ENCODE measurements at places on chromosomes 12 and 14. TPM values are rescaled to one million over a fixed set of nuclear protein-coding genes. Genes with fewer than 3 reads are reported as not detected.

GRCh38 chr14:22341049-22341448 is 248.0 kb downstream of the DAD1 start:
- H3K36me3 ChIP-seq: no peaks in the 10 kb centered on the region
- H3K4me1 ChIP-seq: no peaks in the 10 kb centered on the region
- DNase-seq: no peak
- H3K27ac ChIP-seq: no peak overlapping the region
- H3K27me3 ChIP-seq: no peaks in the 10 kb centered on the region
- H3K4me3 ChIP-seq: no peak overlapping the region

The LMNTD1 gene
- total RNA-seq: 2.6 TPM

GRCh38 chr12:132560614-132561426 is 49.6 kb downstream of the LRCOL1 start:
- peak; percentile 68 for DNase-seq
- H3K4me3 ChIP-seq: peak overlapping the region; percentile 67
- peaks cover 2% of the 10 kb centered on the region for H3K36me3 ChIP-seq
- peaks cover 27% of the 10 kb centered on the region for H3K4me1 ChIP-seq
- H3K27ac ChIP-seq: no peak overlapping the region

- H3K36me3 ChIP-seq: no peaks in the 10 kb centered on the region
- DNase-seq: no peak
- H3K4me3 ChIP-seq: no peak overlapping the region
- H3K4me1 ChIP-seq: no peaks in the 10 kb centered on the region
- H3K27me3 ChIP-seq: no peaks in the 10 kb centered on the region
- no peak overlapping the region for H3K27ac ChIP-seq
Observed at GRCh38 chr12:10406725-10407124, 2.8 kb downstream of the KLRC4 start.

- H3K4me3 ChIP-seq: no peak overlapping the region
- no peaks in the 10 kb centered on the region for H3K36me3 ChIP-seq
- no peaks in the 10 kb centered on the region for H3K27me3 ChIP-seq
- H3K27ac ChIP-seq: no peak overlapping the region
- H3K4me1 ChIP-seq: no peaks in the 10 kb centered on the region
Observed at GRCh38 chr14:87676814-87677437, 316.1 kb downstream of the GALC start.

DNA sequence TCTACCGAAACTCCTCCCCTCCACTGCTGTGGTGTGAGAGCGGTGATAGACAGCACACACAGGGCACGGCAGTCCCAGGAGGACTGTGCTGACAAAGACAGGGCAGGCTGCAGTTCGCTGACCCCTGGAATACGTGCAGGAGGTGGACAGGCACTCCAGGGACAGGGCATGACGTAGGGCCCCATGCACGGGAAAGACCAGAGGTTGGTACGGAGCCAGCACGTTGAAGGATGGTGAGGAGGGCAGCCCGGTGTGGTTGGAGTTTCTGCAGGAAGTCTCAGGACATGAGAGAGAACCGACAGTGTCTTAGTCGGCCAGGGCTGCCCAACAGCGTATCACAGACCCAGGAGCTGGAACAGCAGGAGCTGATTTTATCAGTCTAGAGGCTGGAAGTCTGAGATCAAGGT is 254.2 kb upstream of the FKBP4 start:
- H3K27ac ChIP-seq: no peak overlapping the region
- no peaks in the 10 kb centered on the region for H3K4me1 ChIP-seq
- DNase-seq: no peak
- no peaks in the 10 kb centered on the region for H3K27me3 ChIP-seq
- H3K36me3 ChIP-seq: no peaks in the 10 kb centered on the region

The RERG gene
- 9.0 TPM for total RNA-seq

The LRRK2 gene
- 426 TPM for total RNA-seq

DNA sequence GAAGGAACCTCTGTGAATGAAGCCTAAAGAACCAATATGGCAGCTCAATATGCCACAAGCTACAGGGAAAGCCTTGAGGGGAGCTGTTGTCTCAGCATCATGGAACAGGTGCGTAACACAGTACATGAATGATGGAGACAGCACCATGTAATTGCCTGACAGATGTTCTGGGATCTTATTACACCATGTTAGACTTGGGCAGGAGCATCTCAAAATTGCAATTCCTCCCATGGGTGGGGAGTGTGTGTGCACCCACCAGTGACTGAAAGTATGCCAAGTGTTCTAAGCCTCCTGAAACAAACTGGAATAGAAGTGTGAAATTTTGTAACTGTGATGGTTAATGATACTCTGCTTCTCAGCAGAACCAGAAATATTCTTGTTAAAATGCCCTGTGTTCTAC is 151.0 kb upstream of the SRRM4 start:
- H3K4me3 ChIP-seq: no peak overlapping the region
- no peak for DNase-seq
- H3K27me3 ChIP-seq: no peaks in the 10 kb centered on the region
- H3K4me1 ChIP-seq: no peaks in the 10 kb centered on the region
- no peak overlapping the region for H3K27ac ChIP-seq

The OR11H6 gene
- not detected for total RNA-seq

The ERGIC2 gene
- 71.5 TPM for total RNA-seq

GRCh38 chr12:50981319-50982239 is 29.2 kb downstream of the HIGD1C start:
- no peak overlapping the region for H3K27ac ChIP-seq
- no peak for DNase-seq
- peaks cover 19% of the 10 kb centered on the region for H3K4me1 ChIP-seq

The AP1G2 gene
- total RNA-seq: 146 TPM

DNA sequence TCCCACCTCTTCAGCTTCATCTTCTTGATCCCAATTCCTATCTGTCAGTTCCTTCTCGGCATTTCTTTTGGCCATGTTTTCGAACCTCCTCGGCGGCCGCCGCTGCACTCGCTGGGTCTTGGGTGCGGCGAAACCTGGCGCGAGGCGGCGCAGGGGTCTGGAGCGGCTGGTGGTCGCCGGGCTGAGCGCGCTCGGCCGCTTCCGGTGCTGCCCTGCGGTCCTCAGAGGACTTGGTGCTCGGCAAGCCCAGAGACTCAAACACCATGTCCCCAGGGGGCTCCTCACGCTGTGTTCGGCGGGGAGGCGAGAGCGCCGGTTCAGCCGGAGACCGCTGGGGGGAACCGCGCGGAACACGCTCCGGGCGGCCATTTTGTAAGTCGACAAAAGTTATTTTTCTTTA is 51.8 kb downstream of the PPP1R36 start:
- H3K4me3 ChIP-seq: no peak overlapping the region
- H3K27ac ChIP-seq: no peak overlapping the region
- peaks cover 7% of the 10 kb centered on the region for H3K27me3 ChIP-seq
- H3K4me1 ChIP-seq: no peaks in the 10 kb centered on the region
- H3K36me3 ChIP-seq: no peaks in the 10 kb centered on the region

The ADGRD1 gene
- 108 TPM for total RNA-seq

- no peaks in the 10 kb centered on the region for H3K36me3 ChIP-seq
- DNase-seq: no peak
- no peak overlapping the region for H3K4me3 ChIP-seq
- H3K4me1 ChIP-seq: peaks cover 12% of the 10 kb centered on the region
- H3K27ac ChIP-seq: no peak overlapping the region
Observed at GRCh38 chr12:116529048-116529447, 30.1 kb upstream of the MAP1LC3B2 start.

DNA sequence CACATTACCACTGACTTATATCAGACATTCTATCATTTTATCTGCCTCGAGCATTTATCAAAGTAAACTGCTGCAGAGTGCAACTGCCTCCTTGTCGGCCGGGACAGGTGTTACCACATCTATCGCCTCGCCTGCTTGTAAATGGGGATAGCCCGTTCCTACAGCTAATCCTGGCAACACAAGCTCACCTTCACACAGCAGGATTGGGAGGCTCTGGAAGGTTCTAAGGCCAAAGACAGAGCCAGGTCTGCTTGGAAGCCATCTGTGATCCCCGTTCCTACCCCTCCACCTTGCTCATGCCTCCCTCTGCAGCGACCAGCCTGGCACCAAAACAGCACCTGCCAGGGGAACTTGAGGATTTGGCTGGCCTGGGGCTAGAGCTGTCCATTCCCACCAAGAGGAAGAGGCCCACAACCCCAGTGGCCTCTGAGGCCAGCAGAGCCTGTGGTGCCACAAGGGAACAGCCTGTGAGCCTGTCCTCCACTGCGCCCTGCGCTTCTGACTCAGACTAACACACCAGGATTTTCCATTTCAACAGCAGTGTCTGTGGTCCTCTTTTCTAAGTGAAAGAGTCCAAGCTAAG is 114.8 kb upstream of the DIO3 start:
- no peak overlapping the region for H3K27ac ChIP-seq
- H3K27me3 ChIP-seq: peaks cover 6% of the 10 kb centered on the region

- no peaks in the 10 kb centered on the region for H3K27me3 ChIP-seq
- no peak overlapping the region for H3K27ac ChIP-seq
- H3K4me3 ChIP-seq: no peak overlapping the region
- H3K36me3 ChIP-seq: no peaks in the 10 kb centered on the region
Observed at GRCh38 chr14:65926504-65926903, 514.0 kb downstream of the FUT8 start.

DNA sequence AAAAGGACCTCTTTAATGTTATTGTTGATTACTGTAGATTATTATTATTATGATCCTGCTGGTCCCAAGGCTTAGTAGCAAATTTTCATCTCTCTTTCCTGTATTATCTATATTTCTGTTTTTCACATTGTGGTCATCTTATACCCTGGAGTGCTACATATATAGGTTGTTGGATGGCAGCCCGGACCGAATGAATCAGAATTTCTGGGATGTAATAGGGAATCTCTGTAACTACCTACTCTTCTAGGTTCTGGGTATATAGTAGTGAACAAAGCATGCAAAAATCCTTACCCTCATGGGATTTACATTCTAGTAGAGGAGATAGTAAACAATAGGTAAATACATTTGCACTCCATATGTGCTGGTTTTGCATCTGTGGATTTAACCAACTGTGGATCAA is 31.4 kb downstream of the NUBPL start:
- H3K4me3 ChIP-seq: no peak overlapping the region
- no peak for DNase-seq
- no peaks in the 10 kb centered on the region for H3K4me1 ChIP-seq
- no peak overlapping the region for H3K27ac ChIP-seq
- no peaks in the 10 kb centered on the region for H3K27me3 ChIP-seq

DNA sequence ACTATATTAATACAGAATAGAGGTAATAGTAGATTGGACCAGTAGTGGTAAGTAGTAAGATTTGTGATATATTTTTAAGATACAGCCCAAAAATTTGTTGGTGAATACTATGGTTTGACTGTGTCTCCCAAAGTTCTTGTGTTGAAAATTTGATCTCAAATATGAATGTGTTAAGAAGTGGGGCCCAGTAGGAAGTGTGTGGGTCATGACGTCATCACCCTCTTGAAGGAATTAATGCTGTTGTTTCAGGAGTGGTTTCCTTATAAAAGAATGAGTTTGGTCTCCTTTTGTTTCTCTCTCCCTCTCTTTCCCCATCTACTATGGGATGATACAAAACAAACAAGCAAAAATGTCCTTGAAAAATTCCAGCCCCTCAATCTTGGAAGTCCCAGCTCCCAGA is 16.3 kb downstream of the LUM start:
- no peaks in the 10 kb centered on the region for H3K27me3 ChIP-seq
- no peak for DNase-seq
- H3K36me3 ChIP-seq: no peaks in the 10 kb centered on the region

DNA sequence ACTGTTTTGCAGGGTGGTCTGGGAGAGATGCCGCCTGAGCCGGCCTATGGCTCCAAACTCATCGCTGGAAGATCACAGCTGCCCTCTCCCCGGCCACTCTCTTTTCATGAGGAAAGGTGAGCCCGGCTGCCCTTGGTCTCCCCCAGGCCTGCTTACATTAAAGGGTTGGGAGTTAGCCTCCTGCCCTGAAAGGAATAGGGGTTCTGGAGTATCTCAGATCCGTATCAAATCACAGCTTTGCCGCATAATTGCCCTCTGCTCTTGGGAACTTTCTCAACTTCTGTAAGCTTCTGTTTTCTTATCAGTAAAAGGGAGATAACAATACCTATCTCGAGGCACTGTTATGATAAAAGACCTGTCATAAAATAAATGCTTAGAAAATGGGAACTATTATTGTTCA is 17.6 kb downstream of the PHLDA1 start:
- H3K27me3 ChIP-seq: no peaks in the 10 kb centered on the region
- no peak overlapping the region for H3K27ac ChIP-seq
- no peak overlapping the region for H3K4me3 ChIP-seq
- no peak for DNase-seq
- H3K36me3 ChIP-seq: no peaks in the 10 kb centered on the region

The KERA gene
- not detected for total RNA-seq

GRCh38 chr12:121810833-121811433 is 7.1 kb downstream of the SETD1B start:
- no peaks in the 10 kb centered on the region for H3K27me3 ChIP-seq
- H3K4me3 ChIP-seq: peak overlapping the region; percentile 74
- peaks cover 55% of the 10 kb centered on the region for H3K4me1 ChIP-seq
- H3K27ac ChIP-seq: peak overlapping the region; percentile 65
- peaks cover 63% of the 10 kb centered on the region for H3K36me3 ChIP-seq

GRCh38 chr12:47207829-47208248 is 128.1 kb upstream of the AMIGO2 start:
- H3K27ac ChIP-seq: peak overlapping the region; percentile 33
- H3K4me3 ChIP-seq: no peak overlapping the region
- no peaks in the 10 kb centered on the region for H3K27me3 ChIP-seq
- H3K36me3 ChIP-seq: no peaks in the 10 kb centered on the region
- no peak for DNase-seq
- H3K4me1 ChIP-seq: peaks cover 17% of the 10 kb centered on the region

DNA sequence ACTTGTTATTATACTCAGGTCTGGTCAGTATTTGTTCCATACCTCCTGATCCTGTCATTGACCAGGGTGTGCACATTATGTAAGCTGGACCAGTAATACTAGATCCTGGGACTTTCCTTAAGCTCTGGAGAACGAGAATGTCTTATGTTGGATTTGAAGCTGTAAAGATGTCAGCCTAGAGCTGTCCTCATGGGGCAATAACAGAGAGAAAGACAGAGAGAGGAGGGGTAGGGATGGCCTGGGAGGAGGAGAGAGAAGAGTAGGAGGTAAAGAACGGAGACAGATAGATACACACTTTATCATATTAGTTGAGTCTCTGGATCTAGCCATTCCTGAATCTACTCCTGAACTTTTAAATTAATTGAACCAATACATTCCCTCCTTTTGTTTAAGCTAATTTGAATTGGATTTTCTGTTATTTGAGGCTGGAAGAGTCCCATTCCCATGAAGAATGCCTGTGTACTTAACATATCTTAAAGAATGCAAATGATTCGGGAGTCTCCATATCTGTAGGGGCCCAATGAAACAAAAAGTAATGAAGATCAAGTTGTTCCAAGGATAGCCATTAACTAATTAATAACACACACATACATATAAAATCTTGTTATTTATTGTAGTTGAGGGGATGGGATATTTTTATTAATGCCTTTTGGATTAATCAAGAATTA is 55.9 kb downstream of the PLEKHA5 start:
- H3K27ac ChIP-seq: no peak overlapping the region
- H3K36me3 ChIP-seq: no peaks in the 10 kb centered on the region
- H3K27me3 ChIP-seq: no peaks in the 10 kb centered on the region
- DNase-seq: no peak

GRCh38 chr14:60266021-60266937 is 17.3 kb downstream of the PPM1A start:
- no peak overlapping the region for H3K4me3 ChIP-seq
- no peaks in the 10 kb centered on the region for H3K27me3 ChIP-seq
- no peaks in the 10 kb centered on the region for H3K36me3 ChIP-seq
- no peak overlapping the region for H3K27ac ChIP-seq

All from lower lobe of right lung (tissue), 2 donors.